ENCODE measurements at places on chromosomes 12 and 14.

- peak; percentile 61 for DNase-seq
Measured at GRCh38 chr14:71403656-71404055, 496.4 kb downstream of the PCNX1 start.

GRCh38 chr12:80715713-80716249, 931 bp upstream of the MYF5 start:
- no peak for DNase-seq

DNA sequence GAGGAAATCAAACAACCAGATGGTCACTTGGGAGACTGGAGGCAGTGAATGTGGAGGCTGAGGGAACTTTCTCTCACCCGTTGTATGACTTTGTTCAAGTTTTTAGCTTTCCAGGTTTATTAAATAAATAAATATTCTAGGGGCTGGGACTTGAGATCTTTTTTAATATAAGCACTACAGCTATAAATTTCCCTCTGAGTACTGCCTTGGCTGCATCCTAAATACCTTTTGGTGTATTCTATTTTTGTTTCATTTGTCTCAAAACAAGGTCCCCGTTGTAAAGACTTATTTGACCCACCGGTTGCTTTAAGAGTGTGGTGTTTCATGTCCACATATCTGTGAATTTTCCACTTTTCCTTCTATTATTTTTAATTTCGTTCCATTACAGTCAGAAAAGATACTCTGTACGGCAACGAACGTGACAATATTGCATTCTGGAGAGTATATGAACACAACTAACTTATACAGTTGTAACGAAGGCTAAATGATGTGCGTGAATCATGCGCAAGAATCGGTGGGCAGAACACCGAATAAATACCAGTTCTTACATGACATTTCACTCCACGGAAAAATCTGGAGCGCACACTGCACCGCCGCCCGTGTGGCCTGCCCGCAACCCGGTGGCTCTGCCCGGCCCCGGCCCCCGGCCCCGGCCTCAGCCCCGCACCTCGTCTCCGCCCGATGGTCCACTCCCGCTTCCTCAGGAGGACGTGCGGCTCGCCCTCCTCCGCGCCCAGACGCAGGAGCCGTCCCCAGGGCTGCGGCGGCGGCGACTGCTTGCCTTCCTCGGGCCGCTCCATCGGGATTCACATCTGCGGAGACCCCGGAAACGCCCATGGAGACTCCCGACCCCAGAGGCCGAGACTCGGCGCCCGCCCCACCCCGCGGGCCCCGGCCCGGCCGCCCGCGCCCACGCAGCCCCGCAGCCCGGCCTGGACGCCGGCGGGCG, 602 bp downstream of the CHFR start:
- no peak for DNase-seq

- DNase-seq, result no peak
Measured at GRCh38 chr14:85187521-85187920, 342.4 kb upstream of the FLRT2 start.

- no peak for DNase-seq
Measured at GRCh38 chr12:27279826-27280225, 35.7 kb downstream of the STK38L start.

DNA sequence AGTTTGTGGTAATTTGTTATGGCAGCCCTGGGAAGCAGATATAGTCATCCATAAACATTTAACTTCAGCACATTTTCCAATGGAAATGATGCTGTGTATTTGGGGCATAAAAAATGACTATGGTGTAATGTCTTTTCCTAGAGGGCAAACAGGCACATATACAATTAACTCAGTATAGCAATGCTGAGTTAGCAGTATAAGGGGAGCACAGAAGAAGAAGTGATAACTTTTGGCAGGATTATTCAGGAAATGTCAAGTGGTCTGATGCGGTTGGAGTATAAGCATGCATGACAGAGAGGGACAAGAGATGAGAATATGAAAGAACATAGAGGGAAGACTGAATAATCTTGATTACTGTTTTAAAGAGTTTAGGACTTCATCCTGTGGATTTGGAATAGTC, 55.3 kb upstream of the PRKD1 start:
- DNase-seq, result no peak

DNA sequence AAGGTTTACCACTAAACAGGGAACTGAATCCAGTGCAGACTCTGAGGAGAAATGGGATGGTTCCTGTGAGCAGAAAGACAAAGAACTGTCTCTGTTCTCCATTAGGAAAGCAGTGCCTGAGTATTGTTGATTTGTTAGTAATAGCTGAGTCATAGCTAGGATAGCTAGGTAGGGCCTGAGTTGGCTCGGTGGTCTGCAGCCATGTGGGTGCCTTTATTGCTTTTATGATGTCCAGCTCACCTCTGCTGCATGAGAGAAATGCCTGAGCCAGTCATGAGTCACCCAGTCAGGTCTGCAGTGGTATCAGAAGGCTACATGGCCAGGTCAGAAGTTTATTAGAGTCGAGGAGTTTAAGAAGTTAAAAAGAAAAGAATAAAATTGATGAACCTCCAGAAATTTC, 24.2 kb downstream of the TRHDE start:
- DNase-seq, result no peak

GRCh38 chr12:27208414-27208750, 35.7 kb upstream of the STK38L start:
- DNase-seq, result no peak

DNA sequence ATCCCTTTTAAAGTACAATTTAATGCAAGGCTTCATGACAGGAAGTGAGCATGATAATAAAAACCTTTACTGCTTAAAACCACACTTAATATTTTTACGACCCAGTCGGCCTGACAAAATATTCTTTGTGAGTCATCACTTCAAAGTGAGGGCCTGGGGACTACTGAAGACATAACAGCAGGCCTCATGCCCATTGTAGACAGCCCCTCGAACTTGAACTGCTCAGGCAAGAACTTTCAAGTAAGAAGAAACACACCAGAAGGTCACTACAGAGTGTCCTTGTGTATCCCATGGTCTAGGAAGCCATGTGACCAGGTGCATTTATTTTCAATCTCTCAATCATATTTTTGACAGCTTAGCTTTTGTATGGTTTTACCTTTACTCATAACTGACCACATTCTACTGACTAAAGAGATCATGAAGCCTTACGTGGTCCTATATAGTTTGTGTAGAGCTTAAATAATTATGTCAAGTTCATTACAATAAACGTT, 61.4 kb upstream of the MANSC4 start:
- no peak for DNase-seq

GRCh38 chr12:13197032-13197431, 506 bp downstream of the EMP1 start:
- no peak for DNase-seq

- no peak for DNase-seq
Measured at GRCh38 chr14:59310633-59311032, 122.2 kb downstream of the DAAM1 start.

DNA sequence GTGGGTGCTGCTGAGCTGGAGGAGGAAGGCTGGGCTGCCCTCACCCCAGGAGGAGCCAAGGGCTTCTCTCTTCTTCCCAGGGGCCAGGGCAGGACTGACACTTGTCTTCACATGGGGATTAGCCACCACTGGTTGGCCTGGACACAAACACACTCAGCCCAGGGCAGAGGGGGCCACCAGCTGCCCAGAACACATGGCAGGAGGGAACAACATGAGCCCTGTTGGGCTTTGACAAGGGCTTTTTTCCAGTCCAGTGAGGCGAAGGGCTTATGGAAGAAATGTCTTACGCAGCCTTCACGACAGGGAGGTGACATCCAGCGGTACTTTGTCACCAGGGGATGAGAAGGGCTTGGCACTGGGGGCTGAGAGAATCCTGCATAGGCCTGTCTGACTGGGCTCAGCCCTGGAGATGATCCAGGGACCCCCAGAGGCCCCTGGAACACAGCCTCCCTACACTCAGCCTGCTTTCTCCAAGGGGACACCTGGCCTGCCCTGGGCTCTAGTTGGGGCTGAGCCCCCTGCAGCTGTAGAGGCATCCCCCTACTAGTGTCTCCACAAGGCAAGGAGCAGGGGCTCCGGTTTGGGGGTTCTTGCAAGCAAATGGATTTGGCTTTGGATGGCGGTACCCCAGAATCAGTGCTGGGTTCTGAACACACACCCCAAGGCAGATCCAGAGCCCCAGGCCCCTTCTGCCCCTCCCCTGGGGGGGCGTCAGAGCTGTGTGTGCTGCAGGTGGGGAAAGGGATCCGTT, 18.9 kb downstream of the ARL6IP4 start:
- no peak for DNase-seq

DNA sequence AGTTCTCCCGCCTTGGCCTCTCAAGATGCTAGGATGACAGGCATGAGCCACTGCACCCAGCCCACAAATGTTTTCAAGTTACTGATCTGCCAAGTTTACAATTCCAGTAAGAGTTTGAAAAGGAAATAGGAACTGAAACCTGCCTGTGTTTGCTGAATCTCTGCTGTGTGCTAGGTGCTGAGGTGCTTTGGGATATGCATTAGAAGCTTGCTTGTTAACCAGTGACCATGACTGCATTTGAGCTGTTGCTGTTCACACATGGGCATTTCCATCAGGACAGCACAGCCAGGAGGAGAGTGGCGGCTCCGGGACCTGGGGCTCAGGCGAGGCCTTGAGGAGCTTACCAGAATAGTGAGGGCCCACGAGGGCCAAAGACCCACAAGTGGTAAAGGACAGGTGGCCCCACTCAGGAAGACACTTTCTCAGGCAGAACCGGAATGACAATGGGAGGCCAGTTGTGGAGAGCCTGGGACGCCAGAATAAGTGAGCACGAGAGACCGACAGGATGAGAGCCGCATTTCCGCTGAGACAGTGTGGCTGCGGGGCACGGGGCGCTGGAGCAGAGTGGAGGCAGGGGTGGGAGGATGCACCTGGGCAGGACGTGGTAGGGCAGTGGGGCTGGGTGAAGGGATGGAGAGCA, 54.5 kb upstream of the MMP17 start:
- DNase-seq, result peak; percentile 79

DNA sequence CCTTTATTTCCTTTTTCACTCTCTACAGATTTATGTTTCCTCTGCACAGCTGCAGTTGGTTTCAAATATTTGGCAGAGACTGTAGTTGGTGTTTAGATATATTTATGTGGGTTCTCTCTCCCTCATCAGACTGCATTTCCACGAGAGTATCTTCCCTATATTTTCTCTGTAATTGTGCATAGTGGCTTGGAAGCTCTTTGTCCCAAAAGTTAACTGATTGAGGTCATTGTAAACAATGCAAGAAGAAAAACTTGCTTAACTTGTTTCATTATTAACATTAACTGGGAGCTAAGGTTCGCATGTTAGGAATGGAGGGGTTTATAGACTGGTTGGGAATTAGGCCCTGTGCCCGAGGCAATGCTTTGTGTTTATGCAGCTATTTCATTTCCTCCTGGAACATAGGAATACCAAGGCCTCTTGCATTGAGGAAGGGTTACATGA, 216.9 kb upstream of the HMGA2 start:
- DNase-seq, result no peak

DNA sequence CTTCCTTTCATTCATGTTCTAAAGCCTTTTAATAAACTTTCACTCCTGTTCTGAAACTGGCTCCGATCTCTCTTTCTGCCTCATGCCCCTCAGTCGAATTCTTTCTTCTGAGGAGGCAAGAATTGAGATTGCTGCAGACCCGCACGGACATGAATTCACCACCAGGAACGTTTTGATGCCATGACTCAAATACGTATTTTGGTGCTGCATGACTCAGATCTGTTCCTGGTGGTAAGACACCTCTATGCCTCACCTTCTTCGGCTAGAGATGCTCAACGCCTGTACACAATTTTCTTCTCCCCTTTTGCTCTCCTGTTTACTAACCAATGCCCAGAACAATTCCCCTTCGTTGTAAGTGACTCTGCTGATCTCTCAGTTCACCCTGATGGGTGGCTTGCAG, 52.0 kb upstream of the RIMBP2 start:
- no peak for DNase-seq

DNA sequence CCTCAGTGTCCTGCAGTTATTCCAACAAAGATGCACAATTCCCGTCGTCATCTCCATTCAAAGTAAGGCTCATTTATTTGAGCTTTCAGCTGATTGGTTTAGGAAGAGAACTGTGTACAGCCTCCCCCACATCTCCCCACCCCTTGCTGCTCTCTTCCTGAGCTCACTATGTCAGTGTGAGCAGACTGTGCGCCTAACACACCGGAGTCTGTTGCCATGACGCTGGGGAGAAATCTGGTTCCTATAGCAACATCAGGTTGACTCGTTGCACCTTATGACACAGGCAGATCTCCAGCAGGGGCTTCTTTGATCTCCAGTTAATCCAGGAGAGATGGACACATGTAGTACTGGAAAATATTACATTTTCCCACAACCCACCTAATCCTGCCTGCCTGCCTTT, 319.4 kb downstream of the CACNA1C start:
- no peak for DNase-seq

DNA sequence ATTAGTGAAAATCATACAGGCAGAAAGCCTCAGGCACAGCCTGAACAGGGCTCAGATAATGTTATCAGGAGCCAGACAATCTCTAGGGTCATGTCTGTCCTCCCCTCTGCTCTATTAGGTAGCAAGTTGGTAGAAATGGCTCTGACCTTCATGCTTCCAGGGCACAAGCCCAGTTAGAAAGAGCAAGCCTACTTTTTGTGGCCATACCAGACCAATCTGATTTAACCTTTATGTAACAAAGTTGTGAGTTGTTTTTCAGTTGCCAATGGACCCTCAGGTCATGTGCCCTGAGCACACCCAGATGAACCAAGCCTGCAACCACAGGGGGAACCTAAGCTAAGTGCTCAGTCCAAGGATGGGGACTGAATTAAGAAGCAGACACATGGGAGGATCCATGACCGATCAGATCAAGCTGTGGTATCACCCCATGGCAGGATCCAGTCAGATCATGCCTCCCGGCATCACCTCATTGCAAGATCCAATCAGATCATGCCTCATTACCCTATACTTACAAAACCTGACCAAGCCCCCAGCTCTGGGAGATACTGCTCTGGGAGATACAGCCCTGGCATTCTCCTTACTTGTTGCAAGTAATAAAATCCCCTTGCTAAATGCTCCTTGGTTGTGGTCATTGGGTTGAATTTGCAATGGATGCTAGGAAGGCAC, 18.8 kb upstream of the HIGD1C start:
- no peak for DNase-seq

DNA sequence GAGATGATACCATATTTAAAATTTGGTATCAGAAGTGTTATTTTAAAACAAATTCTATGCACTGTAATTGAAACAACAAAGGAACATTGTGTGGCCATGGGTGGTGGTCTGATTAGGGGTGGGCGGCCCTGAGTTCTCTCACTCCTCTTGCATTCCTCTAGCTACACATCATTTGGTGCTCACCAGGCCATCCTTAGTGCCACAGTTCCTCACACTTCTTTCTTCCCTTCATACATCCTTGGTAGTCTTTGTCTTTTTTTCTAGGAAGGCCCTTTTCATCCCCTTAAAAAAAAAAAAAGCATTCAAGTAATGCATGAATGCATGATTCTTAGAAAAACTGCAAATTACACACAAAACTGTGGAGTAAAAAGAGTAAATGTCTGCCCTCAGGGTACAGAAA, 2.4 kb upstream of the MANSC4 start:
- DNase-seq, result no peak

DNA sequence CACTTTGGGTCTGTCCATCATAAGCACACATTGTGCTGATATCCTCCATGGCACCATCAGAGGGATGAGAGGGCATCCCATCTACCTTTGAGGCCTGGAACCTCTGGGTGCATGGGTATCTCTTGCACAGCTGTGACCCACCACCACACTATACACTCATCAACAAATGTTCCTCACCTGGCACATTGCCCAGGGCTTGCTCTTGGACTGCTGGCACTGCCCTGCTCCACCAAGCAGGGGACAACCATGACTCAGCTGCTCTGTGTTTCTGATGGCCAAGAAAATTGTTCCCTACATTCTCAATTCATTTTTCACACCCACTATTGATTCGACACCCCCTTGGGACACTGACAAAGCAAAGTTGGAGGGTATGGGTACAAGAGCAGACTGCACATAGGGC, 155.5 kb downstream of the PTPRO start:
- no peak for DNase-seq

Measured in GM12864 (cell line).